ENCODE measurements at places on chromosomes 11 and 22. TPM values are rescaled to one million over a fixed set of nuclear protein-coding genes. Genes with fewer than 3 reads are reported as not detected.

- no peak for DNase-seq
These were observed 47.3 kb upstream of the TMEM45B start for GRCh38 chr11:129768356-129768755.

- DNase-seq: no peak
These were observed 231.7 kb upstream of the NARS2 start for GRCh38 chr11:78806214-78807004.

DNA sequence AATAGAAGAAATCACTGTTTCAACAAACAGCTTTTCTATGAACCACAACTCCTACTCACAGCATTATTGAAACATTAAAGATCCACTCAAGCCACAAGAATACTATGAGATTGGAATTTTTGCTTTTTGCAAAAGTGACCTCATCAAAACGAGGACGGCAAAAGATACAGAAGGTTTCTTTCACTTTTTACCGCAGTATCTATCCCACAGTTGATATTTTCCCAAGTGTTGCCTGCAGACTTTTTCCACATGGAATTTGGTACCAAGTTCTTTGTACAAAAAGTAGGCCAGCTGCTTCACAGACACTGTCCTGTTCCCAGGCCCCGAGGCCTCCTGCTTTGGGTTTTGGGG is 204.0 kb downstream of the TBC1D22A start:
- no peak for DNase-seq

DNA sequence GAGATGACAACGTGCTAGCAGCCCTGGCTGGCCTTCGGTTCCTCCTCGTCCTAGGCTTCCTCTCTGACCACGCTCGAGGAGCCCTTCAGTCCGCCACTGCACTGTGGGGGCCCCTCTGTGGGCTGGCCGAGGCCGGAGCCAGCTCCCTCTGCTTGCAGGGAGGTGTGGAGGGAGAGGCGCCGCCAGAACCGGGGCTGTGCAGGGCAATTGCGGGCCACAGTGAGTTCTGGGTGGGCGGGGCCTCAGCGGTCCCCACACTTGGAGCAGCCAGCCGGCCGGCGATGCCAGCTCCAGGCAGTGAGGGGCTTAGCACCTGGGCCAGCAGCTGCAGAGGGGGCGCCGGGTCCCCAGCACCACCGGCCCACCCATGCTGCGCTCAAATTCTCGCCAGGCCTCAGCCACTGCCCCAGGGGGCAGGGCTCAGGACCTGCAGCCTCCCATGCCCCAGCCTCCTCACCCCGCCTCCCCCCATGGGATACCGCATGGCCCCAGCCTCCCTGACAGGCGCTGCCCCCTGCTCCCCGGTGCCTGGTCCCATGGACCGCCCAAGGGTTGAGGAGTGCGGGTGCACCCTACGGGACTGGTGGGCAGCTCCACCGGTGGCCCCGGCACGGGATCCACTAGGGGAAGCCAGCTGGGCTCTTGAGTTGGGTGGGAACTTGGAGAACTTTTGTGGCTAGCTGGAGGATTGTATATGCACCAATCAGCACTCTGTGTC is 399.4 kb downstream of the LUZP2 start:
- DNase-seq: no peak

DNA sequence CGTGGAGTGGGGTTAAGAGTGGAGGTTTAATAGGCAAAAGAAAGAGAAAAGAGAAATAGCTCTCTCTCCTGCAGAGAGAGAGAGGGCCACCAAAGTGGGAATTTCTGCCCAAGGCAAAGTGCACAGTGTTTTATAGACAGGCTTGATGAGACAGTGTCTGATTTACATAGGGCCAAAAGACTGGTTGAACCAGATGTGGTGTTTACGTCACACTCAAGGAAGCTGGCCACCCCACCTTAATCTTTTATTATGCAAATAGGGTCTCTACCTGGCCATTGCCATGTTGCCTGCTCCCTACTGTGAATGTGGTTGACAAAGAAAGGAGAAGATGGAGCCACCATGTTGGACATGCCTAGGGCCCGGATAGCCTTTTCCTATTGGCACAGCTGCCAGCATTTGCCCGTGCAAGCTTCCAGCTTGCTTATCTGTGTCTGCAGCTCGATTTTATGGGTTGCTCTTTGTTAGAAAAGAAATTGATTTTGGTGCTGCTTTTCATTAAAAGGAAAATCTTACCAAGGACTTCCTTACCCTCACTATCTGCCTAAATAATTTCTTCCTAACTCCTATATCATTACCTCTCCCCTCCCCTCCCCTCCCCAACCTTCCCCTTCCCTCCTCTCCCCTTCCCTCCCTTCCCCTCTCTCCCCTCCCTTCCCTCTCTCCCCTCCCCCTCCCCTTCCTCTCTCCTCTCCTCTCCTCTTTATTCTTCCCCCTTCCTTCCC is 436.0 kb downstream of the NELL1 start:
- no peak for DNase-seq

DNA sequence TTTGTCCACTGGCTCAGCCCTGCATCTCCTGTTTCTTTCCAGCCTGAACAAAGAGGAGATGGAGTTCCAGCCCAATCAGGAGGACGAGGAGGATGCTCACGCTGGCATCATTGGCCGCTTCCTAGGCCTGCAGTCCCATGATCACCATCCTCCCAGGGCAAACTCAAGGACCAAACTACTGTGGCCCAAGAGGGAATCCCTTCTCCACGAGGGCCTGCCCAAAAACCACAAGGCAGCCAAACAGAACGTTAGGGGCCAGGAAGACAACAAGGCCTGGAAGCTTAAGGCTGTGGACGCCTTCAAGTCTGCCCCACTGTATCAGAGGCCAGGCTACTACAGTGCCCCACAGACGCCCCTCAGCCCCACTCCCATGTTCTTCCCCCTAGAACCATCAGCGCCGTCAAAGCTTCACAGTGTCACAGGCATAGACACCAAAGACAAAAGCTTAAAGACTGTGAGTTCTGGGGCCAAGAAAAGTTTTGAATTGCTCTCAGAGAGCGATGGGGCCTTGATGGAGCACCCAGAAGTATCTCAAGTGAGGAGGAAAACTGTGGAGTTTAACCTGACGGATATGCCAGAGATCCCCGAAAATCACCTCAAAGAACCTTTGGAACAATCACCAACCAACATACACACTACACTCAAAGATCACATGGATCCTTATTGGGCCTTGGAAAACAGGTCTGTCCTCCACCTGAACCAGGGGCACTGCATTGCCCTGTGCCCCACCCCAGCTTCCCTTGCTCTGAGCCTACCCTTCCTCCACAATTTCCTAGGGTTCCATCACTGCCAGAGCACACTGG is 5.0 kb downstream of the FTH1 start:
- peak; percentile 44 for DNase-seq

DNA sequence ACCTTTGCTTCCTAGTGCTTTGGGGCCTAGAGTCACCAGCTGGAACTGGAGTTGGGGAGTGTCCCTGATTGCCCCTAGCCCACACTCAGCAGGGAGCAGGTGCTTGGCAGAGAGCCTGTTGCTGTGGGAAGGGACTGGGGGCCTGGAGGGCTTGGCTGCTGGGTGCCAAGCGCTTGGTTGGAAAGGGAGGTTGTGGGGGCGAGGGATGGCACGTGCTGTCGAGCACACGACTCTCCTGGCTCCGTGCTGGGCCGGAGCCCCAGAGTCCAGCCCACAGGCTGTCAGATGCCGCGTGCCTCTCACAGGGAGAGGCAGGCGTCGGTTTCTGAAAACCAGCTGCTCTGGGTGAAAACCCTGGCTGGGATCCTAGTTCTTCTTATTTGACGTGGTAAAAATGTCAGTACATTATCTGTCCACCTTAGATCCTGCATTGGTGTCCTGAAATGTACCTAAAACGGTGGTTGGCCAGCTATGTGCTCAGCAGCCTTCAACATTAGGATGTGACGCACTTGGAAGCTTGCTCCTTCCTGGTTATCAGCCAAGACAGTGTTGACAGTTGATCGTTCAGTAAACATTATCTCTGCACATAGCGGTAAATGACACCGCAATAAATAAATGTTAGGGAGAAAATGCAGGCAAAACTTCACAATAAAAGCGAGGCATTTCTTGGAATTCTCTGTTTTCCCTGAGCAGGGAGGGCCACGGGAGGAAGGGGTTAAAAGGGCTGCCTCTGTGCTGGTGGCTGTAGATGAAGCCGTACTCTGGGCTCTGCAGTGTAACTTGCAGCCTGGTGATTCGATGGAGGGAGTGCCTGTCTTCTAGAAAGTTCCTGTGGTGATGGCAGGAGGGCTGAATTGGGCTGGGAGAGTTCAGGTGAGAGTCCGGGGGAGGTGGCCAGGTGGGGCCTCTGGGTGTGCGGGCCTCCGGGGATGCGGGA is 29.2 kb downstream of the GRAMD4 start:
- no peak for DNase-seq

DNA sequence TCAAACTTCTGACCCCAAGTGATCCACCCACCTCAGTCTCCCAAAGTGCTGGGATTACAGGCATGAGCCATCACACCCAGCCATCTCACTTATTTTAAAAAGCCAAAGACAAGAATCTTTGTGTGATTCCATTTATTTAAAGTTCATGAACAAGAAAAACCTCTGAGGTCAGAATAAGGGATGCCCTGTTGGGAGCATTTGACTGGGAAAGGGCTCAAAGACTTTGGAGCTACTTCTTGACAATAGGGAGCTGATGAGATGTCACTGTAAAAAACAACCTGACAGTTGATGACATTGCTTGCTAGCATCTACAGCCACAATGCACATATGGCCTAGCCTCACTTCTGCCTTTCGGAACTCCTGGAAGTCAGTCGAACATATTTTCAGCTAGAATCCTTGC is 5.1 kb upstream of the ZNF280B start:
- no peak for DNase-seq

Gene TBX1
- not detected for total RNA-seq

Gene MAJIN
- total RNA-seq: not detected

Gene SERPING1
- total RNA-seq: not detected

Gene UPK3A
- 6.0 TPM for total RNA-seq

Gene OR51B2
- not detected for total RNA-seq

Gene KCNJ1
- not detected for total RNA-seq

Measured in HT-29 (cell line).